M059J (cell line): ENCODE measurements at places on chromosomes 4 and X.

- no peak for DNase-seq
Observed at GRCh38 chr4:2046031-2046961, 12.8 kb upstream of the NAT8L start.

- DNase-seq = no peak
Observed at GRCh38 chr4:113732-114131, 10.6 kb upstream of the ZNF718 start.

DNA sequence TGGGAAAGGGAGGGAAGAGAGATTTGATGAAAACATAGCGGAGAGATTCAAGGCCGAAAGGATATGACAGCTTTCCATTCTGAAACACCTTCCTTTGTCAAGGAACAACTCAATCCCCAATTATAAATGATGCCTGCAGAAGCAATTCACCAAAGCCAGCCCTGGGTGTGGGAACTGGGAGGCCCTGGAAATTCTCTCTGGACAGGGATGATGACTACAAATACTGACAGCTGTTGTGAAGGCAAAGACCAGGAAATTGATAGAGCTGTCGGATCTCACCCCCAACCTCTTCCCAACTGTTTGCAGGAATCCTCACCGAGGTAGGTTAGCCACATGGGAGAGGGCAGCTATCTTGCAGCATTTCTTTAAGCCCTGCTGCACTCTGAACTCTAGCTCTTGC is 54.3 kb downstream of the CCDC149 start:
- no peak for DNase-seq

DNA sequence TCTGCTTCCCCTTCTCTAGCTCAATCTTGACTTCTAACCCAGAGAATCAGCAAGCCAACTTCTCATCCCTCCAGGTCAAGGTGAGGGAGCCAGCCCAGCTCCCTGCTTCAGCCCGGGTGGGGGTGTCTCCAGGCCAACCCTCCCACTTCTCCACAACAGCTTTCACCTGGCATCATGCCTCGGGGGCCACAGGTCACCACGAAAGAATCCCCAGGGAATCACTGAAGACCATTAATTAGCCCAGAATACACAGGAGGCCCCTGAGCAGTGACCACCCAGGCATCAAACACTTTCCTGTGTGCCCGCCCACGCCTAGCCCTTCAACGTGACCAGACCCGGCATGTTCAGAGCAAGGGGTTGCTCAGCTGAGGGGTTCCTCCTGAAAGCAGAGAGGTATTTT is 646.7 kb downstream of the BCOR start:
- DNase-seq = no peak

- DNase-seq = peak; percentile 51
Observed at GRCh38 chr4:14336656-14337055, 665.6 kb upstream of the CPEB2 start.

DNA sequence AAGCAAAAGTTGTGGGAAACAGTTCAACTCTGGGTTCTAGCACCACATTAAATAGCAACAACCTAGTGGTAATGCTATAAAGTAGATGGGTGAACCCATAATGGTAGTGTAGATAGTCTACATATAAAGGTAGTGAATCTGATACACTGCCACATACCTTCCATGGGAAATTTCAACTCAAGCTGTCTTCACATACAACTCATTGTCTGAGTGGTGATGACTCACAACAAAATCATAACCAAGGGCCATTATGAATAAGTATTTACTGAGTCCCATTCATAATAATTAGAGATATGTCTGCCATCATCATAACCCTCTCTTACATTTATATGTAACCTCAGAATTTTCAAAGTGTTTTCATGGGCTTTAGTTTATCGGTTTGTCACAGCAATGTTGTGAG is 34.8 kb downstream of the EGF start:
- peak; percentile 18 for DNase-seq

DNA sequence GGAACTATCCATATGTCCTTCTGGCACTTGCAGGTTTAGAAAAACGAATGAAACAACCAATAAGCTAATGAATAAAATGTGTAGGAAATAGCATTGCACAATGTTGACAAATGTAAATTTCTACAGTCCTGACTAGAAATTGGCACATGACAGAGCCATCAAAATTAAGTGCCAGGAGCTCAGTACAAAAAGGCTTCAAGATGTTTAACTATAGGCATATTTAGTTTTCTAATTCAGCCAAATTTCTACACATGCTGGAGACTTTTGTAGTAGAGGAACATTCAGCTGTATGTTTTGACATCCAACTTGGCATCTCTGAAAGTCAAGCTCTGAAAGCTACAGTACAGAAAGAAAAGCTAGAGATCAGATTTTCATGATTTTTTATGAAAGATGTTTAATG is 1999.4 kb upstream of the AGA start:
- no peak for DNase-seq

GRCh38 chr4:15976456-15977447 is 13.8 kb upstream of the FGFBP2 start:
- DNase-seq = no peak
